ENCODE measurements at places on chromosomes 1 and 21.
A peak's percentile ranks its signal among the peaks of the same experiment; 100 is the strongest.

GRCh38 chr1:187261637-187262036 lies 432.9 kb downstream of the PLA2G4A start:
- DNase-seq: peak; percentile 98

- no peak for DNase-seq
Measured at GRCh38 chr1:201369209-201369608, 8.3 kb downstream of the TNNT2 start.

DNA sequence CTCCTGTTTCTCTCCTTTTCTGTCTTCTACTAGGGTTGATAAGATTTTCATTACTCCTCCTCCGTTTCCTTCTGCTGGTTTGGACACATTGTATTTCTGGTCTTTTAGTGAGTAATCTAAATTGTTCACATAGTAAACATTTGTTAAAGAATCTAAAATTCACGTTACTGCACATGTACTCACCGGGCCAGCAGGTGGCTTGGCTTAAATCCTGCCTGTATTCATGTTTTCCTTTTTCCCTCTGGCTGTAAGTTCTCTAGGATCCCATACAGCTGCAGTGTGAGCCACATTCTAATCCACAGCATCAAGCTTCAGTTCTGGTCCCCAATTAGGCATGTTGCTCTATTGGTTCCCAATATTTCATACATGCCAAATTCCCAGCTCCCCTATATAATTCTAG lies 958.3 kb downstream of the ADGRL2 start:
- no peak for DNase-seq

GRCh38 chr1:28091043-28091781 lies 2.8 kb upstream of the EYA3 start:
- peak; percentile 29 for DNase-seq

- DNase-seq: no peak
Measured at GRCh38 chr1:32138965-32139364, 31.1 kb downstream of the KPNA6 start.

- no peak for DNase-seq
Measured at GRCh38 chr1:240687820-240688219, 75.9 kb upstream of the GREM2 start.

DNA sequence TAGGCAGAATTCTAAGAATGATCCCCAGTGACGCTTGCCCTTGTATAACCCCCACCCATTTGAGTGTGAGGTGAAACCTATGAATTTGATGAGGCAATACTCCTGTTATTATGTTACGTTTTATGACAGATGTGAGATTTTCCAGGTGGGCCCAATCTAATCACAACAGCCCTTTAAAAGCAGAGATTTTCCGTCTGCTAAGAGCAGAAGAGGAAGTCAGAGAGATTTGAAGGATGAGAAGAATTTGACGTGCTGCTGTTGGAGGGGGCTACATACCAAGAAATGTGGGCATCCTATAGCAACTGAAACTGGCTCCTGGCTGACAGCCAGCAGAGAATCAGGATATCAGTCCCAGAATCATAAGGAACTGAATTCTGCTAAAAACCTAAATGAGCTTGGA lies 2.4 kb upstream of the SLC19A2 start:
- no peak for DNase-seq

DNA sequence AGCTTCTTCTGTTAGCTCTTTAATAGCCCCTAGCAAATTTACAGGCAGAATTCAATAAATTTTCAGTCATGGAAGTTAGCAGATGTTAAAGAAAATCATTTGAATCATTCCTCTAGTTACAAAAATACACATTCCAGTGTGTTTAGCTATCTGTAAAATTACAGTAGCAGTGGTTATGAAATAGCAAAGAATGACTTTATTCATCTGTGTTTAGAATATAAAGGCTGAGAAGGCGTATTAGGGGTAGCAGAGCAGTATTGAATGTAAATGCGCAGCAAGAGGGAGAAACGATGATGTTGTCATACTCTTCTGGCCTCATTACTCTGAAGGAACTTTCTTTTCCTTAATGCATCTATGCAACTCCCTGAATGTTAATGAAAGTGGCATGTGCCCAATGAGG lies 106.2 kb upstream of the CYYR1 start:
- DNase-seq: no peak

GRCh38 chr1:2472561-2473177 lies 3.4 kb upstream of the PLCH2 start:
- no peak for DNase-seq

- DNase-seq: peak; percentile 35
Measured at GRCh38 chr1:191675856-191676783, 482.1 kb upstream of the RGS18 start.

GRCh38 chr1:84570436-84571149 lies 3.6 kb downstream of the CTBS start:
- no peak for DNase-seq

DNA sequence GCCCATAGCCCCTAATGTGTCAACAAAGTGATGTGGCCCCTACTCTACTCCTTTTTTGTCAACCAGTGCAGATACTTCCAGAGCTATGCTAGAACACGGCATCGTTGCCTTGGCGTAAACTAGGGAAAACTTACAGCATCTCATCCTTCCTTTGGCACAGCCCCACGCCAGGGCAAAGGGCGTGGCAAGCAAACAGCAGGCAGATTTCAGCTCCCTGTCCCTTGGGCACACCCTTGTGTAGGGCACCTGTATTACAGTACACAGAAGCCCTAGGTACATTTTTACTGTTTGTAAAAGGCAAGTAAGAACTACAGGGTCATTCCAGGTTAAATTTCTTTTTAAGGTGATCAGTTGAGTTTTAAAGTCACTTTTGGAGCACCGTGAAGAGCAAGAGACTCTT lies 29.3 kb downstream of the PRDX6 start:
- no peak for DNase-seq

- no peak for DNase-seq
Measured at GRCh38 chr1:37553598-37553926, 531 bp downstream of the SNIP1 start.

GRCh38 chr1:94383966-94384408 lies 34.2 kb upstream of the ABCD3 start:
- DNase-seq: no peak

GRCh38 chr1:81869307-81869706 lies 68.6 kb downstream of the ADGRL2 start:
- DNase-seq: no peak

DNA sequence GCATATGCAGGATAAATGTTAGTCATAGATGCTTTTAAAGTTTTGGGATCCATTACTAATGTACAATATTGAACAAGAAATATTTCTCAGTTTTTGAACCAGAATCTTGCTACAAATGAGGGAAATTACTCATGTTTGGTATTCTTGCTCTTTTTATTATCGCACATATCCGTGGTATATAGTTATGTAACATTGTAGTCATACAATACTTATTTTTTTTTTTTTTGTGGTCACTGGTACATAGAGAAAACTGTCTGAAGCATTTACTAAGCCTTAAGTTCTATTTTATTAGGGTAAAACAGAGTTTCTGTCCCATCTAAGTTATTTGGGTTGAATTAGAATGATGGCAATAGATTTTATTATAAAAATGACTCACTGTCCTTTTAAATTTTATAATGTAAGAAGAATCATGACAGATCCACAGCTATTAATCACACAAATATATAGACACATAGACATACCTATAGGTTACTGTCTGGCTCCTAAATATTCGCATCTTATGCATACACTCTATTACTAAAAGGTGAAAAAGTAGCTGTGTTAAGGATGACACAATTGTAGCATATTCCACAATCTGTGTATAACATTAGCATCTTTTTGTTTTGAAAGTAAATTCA lies 18.0 kb upstream of the PRKAA2 start:
- no peak for DNase-seq

DNA sequence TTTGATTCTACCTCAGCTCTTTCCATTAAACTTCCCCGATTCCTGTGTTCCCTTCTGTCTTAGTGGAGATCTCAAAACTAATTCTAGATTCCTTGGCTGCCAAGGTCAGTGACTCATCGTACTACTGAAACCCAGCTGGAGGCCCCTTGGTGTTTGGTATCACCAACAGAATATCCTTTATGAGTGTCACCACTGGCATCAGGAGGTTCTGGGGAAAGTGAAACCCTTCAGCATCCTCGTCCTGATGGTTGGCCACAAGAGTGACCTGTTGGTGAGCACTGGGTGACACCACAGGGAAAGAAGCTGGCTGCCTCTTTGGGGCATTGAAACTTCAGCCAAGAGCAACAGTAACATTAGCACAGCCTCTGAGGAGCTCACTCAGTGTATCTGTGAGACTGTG lies 9.6 kb downstream of the RAB42 start:
- no peak for DNase-seq

GRCh38 chr1:25990251-25990650 lies 7.6 kb downstream of the PAFAH2 start:
- DNase-seq: no peak

DNA sequence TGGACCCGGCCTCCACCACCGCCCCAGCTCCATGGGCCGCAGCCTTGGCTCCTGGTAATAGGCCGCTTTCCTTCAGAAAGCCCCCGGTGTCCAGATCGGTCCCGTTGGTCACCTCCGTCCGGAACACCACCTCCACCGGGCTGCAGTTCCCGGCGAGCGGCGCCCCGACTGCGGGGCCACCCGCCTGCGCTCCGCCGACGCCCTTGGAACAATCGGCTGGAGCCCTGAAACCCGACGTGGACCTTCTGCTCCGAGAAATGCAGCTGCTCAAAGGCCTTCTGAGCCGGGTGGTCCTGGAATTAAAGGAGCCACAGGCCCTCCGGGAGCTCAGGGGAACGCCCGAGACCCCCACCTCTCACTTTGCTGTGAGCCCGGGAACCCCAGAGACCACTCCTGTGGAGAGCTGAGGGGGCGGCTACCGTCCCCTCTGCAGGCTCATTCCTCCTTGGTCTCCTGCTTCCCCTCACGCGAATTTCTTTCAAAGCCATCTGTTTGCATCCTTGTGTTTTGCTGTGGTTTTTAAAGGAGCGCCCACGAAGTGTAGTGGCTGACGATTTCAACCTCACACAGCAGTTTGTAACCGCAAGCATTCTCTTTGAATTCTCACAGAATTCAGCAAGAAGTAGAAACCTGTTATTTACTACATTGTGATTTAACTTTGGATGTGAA lies 6.0 kb downstream of the FCRLB start:
- peak; percentile 58 for DNase-seq

GRCh38 chr1:99501871-99502270 lies 144.0 kb upstream of the PALMD start:
- no peak for DNase-seq

DNA sequence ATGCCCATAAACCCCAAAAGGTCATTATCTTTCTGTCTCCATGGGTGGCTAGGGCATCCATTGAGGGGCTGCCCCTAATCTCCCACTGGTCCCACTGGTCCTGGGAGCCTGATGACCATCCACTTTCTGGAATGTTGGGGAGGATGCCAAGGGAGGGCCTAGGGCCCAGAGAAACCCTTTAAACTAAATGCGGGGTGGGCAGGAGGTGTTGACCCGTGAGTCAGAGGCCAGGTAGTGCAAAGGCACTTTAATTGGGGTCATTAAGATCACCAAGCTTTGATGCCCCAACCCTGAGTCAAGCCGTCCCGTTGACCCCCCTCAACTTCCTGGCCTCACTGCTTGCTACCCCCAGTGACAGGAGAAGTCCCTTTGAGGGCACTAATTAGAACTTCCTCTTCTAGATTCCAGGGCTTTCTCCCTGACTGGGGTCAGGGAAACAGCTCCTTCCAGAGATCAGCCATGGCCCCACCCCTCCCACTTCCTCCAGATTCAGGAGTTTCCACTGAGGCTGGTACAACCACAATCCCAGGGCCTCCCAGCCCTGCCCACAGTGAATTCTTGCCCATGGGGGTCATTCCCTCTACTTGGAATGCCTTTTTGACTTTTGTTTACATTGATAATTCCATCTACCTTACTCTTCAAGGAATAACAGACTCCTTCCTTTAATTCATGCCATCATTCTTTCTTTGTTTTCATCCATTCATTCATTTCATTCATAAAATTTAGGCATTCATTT lies 15.5 kb upstream of the SERINC2 start:
- no peak for DNase-seq

GRCh38 chr1:24275510-24275909 lies 43.6 kb upstream of the GRHL3 start:
- DNase-seq: no peak

GRCh38 chr1:16189003-16189402 lies 23.4 kb downstream of the ARHGEF19 start:
- no peak for DNase-seq

DNA sequence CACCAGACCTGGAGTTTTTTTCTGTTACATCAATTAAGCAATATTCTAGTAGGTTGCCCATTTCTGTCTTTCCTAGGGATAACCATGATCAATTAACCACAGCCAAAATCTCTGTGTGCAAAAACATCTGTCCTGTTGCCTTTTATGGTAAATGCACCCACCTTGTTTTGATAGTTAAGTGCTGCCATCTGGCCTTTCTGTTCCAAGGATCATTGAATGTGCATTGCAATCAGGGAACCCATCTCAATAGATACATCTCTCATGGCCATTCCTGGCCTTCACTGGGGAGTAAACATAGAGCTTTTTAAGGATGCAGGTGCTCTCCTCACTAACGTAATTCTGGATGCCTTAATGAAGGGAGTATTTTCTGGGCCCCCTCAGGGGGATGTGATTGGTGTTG lies 111.8 kb upstream of the KIAA1614 start:
- DNase-seq: no peak

- peak; percentile 18 for DNase-seq
Measured at GRCh38 chr21:25708467-25709065, 26.1 kb downstream of the ATP5PF start.

- no peak for DNase-seq
Measured at GRCh38 chr1:2274929-2275475, 46.9 kb downstream of the SKI start.

DNA sequence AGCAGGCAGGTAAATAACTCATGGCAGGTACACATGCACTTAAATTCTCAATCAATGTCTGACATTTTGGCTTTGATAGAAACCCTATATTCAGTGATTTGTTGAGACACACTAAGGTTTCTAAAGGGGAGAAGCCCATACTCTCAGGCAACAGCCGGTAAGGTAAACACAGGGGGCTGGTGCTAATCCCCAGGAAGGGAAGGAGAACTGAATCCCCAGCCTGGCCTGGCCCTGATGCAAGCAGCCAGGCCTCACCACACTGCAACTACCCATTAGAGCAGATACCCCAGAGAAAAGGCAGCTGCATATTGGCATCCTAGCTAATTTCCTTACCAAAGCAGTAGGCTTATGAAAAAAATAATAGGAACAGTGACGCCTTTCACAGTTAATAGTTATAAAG lies 116.5 kb upstream of the LRRC7 start:
- DNase-seq: no peak

DNA sequence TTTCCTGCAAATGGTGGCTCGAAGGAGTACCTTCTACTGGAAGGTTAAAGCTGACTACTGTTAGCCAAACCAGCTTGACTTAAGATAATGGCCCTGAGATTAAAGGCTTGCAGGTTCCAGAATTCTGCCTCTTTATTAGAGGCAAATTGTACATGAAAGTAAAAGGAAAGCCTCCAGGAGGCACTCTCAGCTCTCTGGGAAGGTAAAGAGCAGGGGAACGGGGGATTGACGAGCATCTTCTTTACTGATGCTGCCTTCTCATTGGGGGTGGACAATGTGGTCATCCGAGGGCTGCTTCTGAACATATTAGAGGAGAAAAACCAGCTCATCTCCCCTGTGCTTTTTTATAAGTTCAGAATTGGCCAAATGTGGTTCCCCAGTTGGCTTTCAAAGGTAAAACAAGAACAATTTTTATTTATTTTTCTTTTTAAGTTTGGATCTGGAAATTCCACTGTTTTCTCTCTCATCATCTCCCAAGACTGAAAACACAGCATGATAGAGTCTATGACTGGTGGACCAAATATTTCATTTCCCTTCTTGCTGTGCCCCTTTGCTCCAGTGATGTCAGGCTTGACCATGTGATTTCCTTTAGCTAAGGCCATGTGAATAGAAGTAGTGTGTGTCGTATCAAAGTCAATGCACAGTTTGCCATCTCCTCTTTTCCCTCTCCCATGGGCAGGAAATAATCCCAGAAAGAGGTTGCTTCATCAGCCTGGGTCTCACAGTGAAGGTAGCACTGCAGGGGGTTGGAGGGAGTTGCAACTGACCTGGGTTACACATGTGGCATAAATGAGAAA lies 292.7 kb downstream of the PRDM2 start:
- no peak for DNase-seq
